Activated T-cell treated with anti-CD3 and anti-CD28 coated beads, Interleukin-2, amount 50 U/mL, for 72 hours (primary cell): ENCODE measurements at places on chromosomes 5 and 9.
A peak's percentile ranks its signal among the peaks of the same experiment; 100 is the strongest.

DNA sequence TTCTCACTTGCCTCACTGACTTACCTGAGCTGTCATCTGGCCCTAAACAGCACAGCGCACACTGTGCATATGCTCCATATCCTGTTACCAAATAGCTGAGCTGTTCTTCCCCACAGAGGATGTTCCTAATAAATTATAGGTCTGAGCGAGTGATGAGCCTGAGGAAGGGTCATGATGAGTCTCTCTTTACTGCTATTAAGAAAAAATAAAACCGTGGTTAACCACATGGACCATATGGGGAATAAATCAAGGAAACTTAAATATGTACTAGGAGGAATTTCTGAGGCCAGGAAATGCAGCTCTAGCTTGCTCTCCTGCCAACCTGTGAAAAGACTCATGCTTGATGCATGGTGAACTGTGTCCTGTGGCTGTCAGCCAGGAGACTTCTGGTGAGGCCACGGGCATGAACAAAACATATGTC, 424.8 kb upstream of the DMAC1 start:
- no peak for DNase-seq

DNA sequence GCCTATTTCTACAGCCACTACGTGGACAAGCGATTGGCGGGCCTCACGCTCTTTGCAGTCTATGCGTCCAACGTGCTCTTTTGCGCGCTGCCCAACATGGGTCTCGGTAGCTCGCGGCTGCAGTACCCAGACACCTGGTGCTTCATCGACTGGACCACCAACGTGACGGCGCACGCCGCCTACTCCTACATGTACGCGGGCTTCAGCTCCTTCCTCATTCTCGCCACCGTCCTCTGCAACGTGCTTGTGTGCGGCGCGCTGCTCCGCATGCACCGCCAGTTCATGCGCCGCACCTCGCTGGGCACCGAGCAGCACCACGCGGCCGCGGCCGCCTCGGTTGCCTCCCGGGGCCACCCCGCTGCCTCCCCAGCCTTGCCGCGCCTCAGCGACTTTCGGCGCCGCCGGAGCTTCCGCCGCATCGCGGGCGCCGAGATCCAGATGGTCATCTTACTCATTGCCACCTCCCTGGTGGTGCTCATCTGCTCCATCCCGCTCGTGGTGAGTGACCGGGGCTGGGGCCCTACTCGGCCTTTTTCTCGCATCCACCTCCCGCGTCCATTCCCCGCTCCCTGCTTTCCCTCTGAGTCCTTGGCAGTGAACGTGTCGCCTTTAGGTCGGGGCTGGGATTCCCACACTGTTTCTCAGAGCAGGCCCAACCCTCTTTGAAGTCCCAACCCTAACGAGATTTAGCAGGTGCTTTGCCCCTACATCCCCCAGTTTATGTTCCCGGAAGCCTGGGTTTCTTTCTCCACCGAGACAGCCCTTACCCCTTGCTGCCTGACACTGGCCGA, 1.8 kb downstream of the PTGER4 start:
- peak; percentile 62 for DNase-seq

DNA sequence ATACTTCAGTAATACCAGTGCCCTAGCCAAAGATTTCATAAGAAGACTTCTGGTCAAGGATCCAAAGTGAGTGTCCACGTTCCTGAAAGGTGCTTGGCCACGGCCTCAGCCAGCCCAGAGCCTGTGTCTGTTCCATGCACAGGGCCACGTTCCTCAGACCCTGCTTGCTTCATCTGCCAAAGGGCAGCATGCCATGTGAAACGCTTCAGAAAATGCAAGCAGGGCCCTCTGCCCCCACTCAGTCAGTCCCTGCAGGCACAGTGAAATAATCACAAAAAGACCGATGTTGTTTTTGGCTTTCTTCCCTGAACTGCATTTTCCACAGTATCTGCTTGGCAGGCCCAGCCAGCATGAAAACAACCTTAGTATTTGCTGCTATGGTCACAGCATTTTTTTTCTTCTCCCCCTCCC, 85.5 kb upstream of the CTSL start:
- no peak for DNase-seq

GRCh38 chr9:119365291-119366027, 3.8 kb downstream of the BRINP1 start:
- DNase-seq = no peak

GRCh38 chr9:129840034-129840433, 4.8 kb downstream of the USP20 start:
- DNase-seq = no peak

- no peak for DNase-seq
Observed at GRCh38 chr5:1464096-1464446, 18.8 kb upstream of the SLC6A3 start.

GRCh38 chr5:178110-178509, 13.2 kb upstream of the LRRC14B start:
- no peak for DNase-seq

- no peak for DNase-seq
Observed at GRCh38 chr5:16427587-16427986, 38.0 kb downstream of the ZNF622 start.

GRCh38 chr5:136080483-136081216, 51.9 kb downstream of the TGFBI start:
- DNase-seq = peak; percentile 89

DNA sequence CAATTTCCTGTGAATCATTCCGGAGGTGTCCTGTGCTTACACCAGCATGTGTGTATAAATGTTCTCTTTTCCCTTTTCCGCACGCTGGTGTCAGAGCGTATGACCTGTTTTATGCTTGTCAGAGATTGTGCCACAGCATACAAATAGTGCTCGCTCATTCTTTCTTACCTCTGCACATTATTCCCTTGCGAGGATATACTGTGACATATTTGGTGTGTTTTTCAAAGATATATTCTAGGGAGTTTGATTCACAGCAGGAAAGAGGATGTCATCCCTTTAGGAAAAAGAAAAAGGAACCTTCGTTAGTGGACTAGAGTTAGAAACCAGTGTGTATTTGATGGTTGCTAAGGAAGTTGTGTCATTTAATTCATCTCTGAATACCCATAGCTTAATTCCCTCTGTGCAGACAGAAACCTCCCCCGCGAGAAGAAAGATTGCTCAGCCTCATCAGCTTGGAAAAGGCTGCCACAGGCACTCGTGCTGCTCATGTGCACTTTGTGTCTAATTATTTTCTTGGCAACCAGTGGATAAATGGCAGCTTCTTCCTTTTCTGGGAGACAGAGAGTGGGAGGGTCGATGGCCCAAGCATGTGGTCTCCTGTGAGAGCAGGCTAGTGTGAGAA, 14.7 kb upstream of the CCIN start:
- DNase-seq = no peak

DNA sequence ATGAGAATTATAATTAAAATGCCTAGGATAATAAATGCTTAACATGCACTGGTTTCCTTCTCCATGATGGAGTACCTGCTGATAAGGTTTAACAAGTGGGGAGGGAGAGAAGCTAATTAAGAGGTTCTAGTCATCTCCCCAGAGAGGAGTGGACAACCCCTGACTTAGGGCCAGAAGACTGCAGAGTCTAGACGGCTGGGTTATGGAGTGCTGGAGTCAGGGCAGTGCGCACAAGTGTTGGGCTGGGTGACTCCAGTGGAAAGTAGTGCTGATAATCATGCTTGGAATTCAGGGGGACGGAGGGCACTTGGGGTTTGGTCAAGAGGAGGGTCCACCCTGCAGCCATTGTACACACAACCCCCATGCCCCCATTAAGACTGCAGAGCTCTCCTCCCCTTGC, 32.8 kb upstream of the TGFBI start:
- no peak for DNase-seq

- DNase-seq = no peak
Observed at GRCh38 chr5:142304013-142304701, 20.7 kb downstream of the SPRY4 start.

DNA sequence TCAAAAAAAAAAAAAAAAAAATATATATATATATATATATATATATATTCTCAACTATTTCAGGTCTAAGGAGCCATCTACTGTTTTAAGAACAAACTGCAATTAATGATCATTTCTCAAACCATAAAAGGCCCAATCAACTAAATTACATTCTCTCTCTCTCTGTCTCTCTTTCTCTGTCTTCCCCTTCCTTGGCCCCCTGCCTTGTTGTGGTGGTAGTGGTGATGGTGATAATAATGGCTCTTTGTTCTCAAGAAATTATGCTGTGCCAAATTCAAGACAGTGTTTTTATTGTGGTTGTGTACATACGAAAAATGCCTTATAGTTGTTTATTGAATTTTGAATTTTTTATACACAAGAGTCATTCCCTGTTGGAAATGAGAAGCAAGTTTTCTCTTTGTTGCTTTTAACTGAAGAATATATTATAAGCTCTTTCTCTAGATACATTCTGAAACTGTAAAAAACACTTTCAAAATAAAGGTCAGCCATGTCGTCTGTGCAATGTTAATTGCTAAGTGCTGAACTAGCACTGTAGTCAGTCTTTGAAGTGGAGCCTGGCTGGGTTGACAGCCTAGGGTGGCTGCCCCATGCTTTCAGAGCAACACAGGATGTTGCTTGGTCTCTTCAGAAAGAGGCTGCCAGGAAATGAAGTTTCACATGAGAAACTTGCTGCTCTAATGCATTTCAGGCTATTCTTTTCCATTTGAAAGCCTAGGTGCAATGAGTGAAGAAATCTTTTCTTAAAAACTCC, 96.0 kb downstream of the HINT1 start:
- peak; percentile 64 for DNase-seq

DNA sequence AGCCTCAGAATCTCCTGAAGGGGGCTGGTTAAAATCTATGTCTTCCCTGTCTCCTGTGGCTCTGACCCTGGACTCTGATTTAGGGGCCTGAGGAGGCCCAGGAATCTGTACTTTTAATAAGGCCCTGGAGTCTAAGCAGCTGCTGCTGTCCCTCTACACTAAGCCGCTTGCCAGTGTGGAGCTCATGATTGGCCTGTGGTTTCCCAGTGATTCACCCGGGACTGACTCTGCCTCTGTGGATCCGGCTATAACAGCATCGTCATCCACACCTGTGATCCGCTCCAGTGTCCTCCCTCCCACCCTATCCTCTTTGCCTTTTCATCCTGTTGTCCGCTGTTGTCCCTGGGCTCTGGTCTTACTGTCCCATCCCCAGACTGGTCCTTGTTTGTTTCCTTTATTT, 3.7 kb downstream of the SLC31A2 start:
- no peak for DNase-seq

DNA sequence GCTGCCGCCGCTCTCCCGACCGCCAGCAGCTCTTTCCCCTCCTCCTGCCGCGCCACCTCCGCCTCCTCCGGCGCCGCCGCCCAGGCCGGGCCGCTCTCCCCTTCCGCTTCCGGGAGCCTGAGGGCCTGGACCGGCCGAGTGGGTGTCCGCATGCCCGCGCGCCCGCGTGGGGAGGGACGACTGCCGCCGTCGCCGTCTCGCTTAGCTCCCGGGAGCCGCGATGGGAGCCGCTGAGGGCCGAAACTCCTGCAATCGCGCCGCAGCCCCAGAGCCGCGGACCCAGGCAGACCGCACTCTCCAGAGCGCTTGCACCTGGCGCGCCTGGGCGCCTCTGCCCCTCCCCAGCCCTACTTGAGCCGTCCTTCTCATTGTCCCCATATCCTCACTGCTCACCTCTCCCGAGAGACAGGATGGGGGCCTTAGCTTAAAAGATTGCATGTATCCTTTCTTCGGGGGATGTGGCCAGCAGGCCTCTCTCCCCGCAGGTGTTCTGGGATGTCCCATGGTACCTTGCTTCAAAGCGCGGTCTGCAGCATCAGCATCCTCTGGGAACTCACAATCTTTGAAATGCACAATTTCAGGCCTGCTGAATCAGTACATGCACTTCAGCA, at the start of gene ZDHHC21:
ZDHHC21 (minus strand) TSS at position 182 of the 611 bp plus-strand sequence. CDS start 19,092 bp downstream, outside the sequence.
- peak; percentile 72 for DNase-seq
